ENCODE measurements at places on chromosomes 4 and X.

GRCh38 chr4:137359691-137360315 is 172.5 kb downstream of the PCDH18 start:
- peak; percentile 56 for DNase-seq

GRCh38 chrX:35439692-35440091 is 358.4 kb upstream of the MAGEB16 start:
- no peak for DNase-seq

GRCh38 chr4:151530783-151531182 is 121.8 kb downstream of the FHIP1A start:
- DNase-seq: peak; percentile 10

- DNase-seq: peak; percentile 9
Observed at GRCh38 chr4:173039617-173040577, 128.7 kb upstream of the GALNT7 start.

DNA sequence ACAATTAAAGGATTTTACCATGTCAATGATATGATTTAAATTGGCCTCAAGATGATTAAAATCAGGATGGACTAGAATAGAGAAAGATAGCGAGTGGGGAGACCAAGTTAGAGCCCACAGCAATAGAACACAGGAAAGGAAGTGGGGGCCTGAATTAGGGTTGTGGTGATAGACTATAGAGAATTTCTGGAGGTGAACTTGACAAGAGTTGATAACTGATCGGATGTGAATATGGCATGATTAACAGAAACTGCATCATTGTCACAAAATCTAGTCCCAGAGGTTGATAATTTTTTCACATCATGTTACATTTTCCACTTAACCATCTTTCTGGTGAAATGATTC is 26.3 kb upstream of the TRPC3 start:
- no peak for DNase-seq

GRCh38 chr4:70802928-70803580 is 36.6 kb downstream of the GRSF1 start:
- no peak for DNase-seq

DNA sequence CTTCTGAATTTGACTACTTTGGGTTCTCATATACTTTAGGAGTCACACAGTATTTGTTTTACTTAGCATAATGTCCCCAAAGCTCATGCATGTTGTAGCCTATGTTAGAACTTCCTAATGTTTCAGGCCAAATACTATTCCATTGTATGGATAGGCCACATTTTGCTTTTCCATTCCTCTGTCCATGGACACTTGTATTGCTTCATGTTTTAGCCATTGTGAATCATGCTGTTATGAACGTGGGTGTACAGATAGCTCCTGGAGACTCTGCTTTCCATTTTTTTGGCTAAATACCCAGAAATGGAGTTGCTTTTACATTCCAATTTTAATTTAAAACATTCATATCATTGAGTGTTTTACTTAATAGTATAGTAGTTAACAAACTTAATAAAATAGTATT is 54.5 kb downstream of the HTT start:
- no peak for DNase-seq

DNA sequence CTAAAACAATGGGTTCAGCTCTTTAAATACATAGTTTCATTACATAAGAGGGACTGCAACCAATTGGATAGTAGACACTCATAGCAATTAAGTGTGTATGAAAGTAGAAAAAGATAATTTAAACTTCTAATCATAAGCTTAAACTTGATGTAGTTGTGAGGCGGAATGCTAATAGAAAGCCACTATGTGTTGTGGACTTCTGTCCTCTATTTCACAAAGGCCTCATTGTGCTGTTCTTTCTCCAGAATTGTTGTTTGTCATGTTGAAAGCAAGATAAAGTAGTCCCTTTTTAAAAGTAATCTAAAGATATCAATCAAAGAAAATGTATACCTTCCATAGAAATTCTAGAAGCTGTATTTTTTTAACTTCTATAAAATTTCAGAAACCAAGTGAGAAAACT is 329.4 kb downstream of the KLHL4 start:
- DNase-seq: no peak

DNA sequence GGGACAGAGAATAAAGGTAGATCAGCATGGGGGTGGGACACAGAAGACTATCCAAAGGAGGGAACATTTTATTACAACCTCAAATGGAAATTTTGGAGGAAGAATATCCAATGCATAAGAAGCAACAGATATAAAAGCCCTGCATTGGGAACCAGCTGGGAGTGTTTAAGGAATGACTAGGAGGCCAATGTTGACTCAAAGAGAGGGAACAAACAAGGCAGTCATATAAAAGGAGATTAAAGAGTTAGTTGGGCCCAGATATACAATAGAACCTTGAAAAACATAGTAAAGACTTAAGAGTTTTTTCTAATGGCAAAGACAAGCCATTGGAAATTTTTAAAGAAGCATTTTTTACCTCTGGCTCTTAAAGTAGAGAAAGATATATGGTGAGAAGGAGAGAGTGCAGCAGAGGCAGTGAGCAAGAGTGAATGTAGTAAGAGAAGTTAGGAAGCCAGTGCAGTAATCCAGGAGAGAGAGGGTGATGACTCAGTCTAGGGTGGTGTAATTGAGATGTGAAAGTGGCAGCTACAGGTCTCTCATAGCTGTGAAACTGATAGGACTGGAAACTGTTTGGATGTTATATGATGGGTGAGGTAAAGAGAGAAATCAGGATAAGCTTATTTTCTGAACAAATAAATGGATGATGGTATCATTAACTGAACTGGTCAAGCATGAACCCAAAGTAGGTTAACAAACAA is 182.2 kb upstream of the ATOH1 start:
- no peak for DNase-seq

DNA sequence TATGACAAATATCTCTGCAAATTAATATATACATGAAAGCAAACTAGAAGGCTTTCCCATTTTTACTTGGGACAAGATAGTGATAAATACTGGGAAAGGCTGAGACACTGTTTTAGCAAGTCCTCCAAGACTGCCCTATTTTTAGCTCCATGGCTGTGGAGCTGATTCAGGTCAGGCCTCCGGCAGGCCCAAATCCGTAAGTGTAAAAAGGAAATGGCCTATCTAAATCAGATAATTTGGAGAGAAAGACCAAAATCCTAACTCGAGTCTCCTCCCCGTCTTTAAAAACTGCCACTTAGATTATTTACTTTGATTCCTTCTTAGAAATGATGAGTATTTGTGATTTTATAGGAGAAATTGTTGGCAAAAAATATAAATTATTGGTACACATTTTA is 2.9 kb downstream of the OTUD4 start:
- DNase-seq: peak; percentile 65

GRCh38 chr4:81221303-81222081 is 6.5 kb upstream of the PRKG2 start:
- DNase-seq: no peak

DNA sequence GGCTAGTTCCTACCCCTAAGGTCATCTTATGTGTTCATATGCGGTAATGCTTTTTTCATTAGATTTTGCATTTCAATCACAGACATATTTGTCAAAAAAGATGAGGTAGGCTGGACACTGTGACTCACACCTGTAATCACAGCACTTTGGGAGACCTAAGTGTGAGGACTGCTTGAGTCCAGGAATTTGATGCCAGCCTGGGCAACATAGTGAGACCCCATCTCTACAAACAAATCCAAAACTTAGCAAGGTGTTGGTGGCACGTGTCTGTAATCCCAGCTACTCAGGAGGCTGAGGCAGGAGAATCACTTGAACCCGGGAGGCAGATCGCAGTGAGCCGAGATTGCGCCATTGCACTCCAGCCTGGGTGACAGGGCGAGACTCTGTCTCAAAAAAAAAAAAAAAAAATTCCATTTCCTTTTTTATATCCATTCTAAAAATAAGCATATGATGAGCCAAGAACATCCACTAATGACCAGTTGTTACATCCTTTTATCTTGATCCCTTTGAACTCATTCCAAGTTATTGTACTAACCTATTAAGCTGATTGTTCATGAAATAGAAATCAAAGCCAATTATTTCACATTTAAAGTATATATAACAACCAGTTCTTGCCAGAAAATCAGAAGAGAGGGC is 23.4 kb downstream of the PGAM4 start:
- no peak for DNase-seq

DNA sequence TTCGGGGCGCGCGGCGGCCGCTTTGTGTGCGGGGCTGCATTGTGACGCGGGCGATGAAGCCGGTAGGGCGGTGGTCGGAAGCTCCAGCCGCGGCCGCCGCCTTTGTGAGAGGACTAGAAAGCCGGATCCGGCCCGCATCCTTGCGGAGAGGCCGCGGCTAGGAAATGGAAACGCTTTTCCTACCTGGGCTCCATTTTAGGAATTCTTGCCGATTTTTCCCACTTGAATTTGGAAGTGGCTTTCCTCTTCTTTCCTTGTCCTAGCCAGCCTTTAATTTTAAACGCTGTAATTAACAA is 708 bp downstream of the TMSB4X start:
- no peak for DNase-seq

GRCh38 chr4:15729910-15730533 is 27.2 kb downstream of the BST1 start:
- peak; percentile 64 for DNase-seq

DNA sequence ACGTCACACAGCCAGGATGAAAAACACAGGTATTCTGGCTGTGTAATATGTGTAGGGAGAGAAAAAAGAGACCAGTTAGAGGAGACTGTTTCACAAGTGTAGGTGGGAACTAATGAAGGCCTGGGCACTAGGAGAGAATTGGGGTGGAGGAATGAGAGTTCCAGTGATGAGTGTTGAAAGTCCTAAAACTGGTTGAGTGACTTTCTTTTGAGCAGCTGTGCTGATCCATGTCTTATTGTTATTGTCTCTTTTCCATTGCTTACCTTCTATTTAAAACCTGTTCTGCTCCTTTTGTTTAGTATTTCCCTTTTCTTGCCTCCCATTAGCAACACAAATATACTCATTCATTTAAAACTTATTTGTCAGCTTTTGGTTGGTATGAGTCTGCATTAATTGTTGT is 88.7 kb downstream of the PDLIM5 start:
- DNase-seq: no peak

DNA sequence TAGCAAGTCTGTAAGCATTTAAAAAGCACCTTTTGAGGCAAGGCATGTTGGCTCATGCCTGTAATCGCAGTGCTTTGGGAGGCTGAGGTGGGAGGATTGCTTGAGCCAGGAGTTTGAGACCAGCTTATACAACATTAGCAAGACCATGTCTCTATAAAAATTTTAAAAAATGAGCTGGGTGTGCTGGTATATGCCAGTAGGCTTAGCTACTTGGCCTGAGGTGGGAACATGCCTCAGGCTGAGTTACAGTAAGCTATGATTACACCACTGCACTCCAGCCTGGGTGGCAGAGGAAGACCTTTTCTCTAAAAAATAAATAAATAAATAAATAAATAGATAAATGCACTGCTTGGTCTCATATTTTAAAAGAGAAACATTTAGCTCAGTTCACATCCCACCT is 26.8 kb downstream of the BLTP1 start:
- DNase-seq: no peak

DNA sequence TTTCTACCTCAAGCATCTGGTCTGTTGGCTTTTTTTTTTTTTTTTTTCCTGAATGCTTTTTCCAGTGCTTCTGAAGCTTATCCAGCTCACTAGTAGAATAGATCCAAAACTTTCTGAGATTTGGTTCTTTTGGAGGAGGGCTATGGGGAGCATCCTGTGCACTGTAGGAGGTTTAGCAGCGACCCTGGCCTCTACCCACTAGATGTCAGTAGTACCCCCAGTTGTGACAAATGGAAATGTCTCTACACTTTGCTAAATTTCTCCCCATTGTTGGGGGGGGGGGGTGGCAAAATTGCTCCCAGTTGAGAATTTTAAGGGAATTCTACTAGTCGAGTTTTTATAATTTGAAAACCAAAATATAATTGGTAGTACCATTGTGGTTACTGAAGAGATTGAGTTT is 23.0 kb upstream of the PPA2 start:
- DNase-seq: no peak

DNA sequence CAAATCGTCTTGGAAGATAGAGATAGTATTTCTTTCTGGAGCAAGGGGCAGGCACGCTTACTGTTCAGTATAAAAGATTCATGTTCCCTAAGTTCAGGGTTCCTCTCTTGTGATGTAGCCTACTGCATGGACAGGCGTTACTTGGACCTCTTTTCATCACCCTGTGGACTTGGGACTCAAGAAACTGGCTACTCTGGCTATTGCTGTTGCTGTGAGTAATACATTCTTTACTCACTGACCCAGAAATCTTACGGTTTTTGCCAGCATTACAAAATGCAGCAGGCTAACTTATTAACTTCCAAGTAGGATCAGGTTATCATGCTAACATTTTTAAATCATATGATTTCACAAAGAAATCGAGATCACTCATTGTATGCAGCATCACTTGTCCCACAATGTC is 12.8 kb upstream of the GUCY1B1 start:
- DNase-seq: peak; percentile 32

DNA sequence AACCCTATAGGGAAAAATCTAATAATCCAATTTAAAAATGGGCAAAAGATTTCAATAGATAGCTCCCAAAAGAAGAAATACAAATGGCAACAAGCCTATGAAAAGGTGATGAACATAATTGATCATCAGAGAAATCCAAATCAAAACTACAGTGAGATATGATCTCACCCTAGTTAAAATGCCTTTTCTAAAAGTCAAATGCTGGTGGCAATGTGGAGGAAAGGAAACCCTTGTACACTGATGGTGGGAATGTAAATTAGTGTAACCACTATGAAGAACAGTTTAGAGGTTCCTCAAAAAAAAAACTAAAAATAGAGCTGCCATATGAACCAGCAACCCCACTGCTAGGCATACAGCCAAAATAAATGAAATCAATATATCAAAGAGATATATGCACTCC is 44.5 kb downstream of the STPG2 start:
- DNase-seq: no peak

- DNase-seq: no peak
Observed at GRCh38 chr4:173469622-173470021, 60.4 kb downstream of the HAND2 start.

DNA sequence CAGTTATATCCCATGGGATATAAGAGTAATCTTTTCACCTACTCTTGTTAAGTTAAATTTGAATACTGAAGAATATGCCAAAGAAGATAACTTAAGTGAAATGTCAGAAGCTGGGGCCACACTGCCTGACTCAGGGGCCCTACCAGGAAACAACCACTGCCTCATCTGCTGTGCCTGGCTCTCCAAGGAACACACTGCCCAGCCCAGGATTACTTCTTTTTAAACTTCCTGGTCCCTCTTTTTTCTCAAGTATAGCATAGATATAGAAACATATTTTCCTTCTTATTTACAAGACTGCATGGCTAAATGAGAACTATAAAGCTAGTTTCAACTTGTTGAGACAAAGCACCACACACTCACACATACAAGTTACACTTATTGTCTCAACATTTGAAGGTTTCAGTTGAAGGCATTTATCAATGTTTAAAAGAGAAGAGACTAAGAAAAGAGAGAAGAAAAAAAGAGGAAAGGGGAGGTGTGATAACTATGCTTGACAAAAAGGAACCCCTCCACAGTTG is 45.2 kb downstream of the MAML3 start:
- no peak for DNase-seq

Data from fibroblast of villous mesenchyme (primary cell).